ENCODE measurements at places on chromosomes 1 and 21.
A peak's percentile ranks its signal among the peaks of the same experiment; 100 is the strongest.

DNA sequence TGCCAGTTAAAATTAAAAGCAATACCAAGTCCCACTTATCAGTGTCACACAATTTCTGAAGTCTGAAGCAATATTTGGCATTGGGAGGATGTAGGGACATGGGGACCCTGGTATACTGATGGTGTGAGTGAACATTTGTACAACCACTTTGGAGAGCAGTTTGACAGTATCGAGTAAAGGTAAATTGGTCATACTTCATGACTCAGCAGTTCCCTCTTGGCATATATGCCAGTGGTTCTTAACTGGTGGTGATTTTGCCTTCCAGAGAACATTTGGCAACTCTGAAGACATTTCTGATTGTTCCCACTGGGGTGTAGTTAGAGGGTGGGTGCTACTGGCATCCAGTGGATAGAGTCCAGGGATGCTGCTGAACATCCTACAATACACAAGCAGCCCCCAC lies 19.7 kb downstream of the FMOD start:
- no peak for DNase-seq

GRCh38 chr1:202075389-202075788 lies 47.3 kb upstream of the GPR37L1 start:
- no peak for DNase-seq

- DNase-seq: no peak
Measured at GRCh38 chr1:164716992-164717703, 158.2 kb downstream of the PBX1 start.

- DNase-seq: no peak
Measured at GRCh38 chr21:32868631-32869454, 97.3 kb upstream of the PAXBP1 start.

DNA sequence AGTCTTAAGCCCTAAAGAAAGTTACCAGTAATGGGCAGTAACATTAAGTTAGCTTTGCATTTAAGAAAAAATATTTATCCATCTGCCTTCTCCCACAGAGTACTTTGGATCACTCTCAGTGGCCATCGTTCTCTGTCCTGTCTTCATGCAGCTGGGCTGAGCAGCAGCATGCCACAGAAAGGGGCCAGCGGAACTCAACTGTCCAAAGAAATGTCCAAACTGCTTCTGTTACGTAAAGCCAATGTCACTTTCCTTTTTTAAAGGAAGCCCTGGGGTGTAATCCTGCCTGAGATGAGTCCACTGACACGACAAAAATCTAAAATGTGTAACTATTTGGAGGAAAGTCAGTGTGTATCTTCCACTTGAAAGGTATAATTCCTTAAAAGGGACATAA lies 291.6 kb downstream of the SMYD3 start:
- no peak for DNase-seq

DNA sequence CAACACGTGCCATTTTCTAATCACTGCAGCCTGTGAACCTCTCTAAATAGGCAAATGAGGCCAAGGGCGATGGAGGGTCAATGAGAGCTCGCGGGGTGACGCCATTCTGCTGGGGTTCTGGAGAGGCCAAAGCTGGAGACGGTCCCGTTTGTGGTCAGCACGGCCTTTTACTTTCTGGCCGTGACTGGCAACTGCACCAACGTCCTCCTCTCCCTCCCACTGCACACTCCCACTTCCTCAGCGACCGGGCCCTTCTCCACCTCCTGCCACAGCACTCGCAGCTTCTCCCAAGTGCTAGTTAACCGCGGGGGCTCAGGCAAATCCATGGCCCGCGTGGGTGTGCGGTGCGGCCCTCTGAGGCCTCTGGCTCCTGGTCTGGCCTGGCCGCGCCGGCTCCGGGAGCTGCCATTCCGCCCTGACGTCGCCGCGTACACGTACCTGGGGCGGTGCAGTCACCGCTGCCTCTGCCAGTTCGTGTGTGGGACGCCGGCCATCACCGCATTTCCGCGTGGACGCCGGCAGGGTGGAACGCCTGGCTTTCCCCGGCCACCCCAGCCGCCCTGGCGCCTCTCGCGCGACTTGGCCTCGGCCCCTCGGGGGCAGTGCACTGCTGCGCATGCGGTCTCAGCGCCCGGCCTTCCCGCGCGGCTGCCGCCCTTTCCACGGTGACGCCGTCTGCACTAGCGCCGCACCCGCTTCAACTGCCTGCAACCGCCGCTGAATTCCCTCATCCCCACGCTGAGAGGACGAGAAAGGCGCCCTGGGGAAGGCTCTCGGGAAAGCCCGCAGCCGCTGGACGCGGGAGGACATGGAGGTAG lies 18.2 kb downstream of the OR2C3 start:
- no peak for DNase-seq

GRCh38 chr1:168966217-168966616 lies 140.3 kb upstream of the ATP1B1 start:
- no peak for DNase-seq

- no peak for DNase-seq
Measured at GRCh38 chr1:1433804-1434130, 1.7 kb upstream of the VWA1 start.

- no peak for DNase-seq
Measured at GRCh38 chr1:6465461-6466005, 440 bp downstream of the TNFRSF25 start.

DNA sequence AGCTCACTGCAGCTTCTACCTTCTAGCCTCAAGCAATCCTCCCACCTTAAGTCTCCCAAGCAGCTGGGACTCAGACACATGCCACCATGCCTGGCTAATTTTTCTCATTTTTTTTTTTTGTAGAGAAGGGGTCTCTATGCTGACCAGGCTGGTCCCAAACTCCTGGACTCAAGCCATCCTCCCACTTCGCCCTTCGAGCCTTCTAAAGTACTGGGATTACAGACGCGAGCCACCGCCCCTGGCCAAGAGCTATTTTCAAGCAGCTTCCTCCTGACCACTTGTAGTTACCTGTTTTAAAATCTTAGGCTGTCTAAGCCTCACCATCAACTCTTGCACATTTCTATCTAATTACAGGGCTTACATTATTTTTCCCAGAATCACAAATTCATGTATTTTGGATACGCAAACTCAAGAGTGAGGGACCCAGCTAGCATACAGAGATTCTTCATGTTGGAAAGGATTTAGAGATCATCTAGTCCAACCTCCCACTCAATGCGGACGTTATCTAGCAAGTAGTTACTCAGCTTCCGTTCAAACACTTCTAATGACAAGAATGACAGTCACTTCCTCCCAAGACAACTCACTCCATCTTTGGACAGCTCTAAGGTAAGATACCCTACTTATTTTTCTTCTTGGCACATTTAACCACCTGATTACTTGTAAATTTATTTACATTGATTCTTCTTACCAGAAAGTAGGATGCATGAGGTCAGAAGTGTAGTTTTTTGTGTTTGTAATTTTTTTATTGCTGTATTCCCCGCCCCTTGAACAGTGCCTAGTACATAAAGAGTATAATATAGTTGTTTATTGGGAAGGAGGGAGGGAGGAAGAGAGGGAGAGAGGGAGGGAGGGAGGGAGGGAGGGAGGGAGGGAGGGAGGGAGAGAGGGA lies 65.4 kb downstream of the LUZP1 start:
- DNase-seq: no peak

GRCh38 chr1:12370333-12370975 lies 140.6 kb downstream of the VPS13D start:
- no peak for DNase-seq

- DNase-seq: no peak
Measured at GRCh38 chr1:167808690-167809089, 86.9 kb downstream of the MPZL1 start.

DNA sequence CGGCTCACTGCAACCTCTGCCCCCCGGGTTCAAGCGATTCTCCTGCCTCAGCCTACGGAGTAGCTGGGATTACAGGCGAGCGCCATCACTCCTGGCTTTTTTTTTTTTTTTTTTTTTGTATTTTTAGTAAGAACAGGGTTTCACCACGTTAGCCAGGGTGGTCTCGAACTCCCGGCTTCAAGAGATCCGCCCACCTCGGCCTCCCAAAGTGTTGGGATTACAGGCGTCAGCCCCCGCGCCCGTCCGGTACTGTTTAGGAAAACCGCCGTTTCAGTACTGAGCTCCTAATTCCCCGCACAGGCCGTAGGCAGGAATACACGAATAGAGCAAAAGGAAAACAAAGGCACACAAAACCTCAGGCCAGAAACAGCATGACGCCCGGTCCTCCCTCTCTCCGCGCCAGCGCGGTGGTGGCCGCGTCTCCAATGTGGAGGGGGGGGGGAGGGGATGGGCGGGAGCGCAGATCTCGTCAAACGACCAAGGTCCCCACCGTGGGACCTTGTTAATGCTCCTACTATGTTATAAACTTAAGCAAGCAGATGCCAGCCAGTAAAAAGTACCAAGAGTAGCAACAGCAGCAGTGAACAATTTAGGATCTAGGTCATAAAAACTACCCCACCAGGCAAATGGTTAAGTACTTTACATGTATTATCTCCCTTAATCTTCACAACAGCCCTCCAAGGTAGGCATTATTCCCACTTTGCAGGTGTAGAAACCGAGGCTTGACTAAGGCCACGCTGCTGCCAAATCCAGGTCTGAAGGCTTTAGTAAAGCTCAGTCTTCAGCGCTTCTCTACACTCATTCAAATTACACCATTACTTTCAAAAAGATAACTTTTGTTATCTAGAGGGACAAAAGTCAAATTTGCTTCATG lies 648 bp upstream of the ADAR start:
- DNase-seq: peak; percentile 9

- no peak for DNase-seq
Measured at GRCh38 chr1:107541412-107541811, 400.6 kb downstream of the NTNG1 start.

- DNase-seq: no peak
Measured at GRCh38 chr1:206708882-206709281, 24.2 kb downstream of the MAPKAPK2 start.

GRCh38 chr21:41142051-41142795 lies 25.7 kb upstream of the BACE2 start:
- no peak for DNase-seq

GRCh38 chr1:201899683-201900429 lies 11.2 kb downstream of the SHISA4 start:
- DNase-seq: no peak

DNA sequence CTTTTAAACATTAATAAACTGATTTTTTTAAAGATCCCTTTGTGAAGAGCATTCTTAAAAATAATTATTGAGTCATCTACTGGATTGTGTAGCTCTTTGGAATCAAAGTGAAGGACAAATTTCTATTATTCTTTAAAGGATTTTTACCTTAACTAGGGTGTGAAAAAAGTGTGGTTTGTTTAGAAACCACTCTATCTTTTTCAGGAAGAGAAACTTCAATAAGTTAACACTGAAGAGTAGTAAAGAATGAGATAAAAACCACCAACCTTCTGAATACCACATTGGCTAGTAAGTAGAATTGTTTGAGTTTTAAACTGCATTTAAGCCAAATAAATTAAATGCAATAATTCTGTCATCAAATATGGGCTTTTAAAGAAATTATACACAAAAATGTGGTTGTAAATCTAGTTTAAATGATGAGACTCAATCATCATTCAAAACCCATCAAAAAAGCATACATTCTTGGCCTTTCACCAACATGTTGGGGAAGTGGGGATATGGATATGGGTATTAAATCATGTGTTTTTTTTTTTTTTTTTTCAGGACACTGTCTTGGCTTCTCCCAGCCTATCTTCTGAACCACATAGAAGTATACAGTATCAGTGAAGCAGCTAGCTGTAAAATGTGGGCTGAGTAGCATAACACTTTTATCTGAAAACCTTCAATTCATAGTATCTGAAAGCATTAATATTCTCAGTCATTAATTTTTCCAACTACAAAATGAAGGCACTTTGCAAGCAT lies 4.8 kb downstream of the S1PR1 start:
- DNase-seq: no peak

- no peak for DNase-seq
Measured at GRCh38 chr1:207067185-207067584, 14.1 kb downstream of the PFKFB2 start.

GRCh38 chr1:44672254-44672955 lies 1.9 kb downstream of the TMEM53 start:
- no peak for DNase-seq

- DNase-seq: no peak
Measured at GRCh38 chr1:209046935-209047334, 536.6 kb upstream of the CAMK1G start.

- DNase-seq: no peak
Measured at GRCh38 chr1:27301582-27302199, 20.3 kb upstream of the TMEM222 start.

- no peak for DNase-seq
Measured at GRCh38 chr1:210617293-210617692, 288.6 kb downstream of the HHAT start.

GRCh38 chr1:167795810-167796740 lies 74.3 kb downstream of the MPZL1 start:
- no peak for DNase-seq

DNA sequence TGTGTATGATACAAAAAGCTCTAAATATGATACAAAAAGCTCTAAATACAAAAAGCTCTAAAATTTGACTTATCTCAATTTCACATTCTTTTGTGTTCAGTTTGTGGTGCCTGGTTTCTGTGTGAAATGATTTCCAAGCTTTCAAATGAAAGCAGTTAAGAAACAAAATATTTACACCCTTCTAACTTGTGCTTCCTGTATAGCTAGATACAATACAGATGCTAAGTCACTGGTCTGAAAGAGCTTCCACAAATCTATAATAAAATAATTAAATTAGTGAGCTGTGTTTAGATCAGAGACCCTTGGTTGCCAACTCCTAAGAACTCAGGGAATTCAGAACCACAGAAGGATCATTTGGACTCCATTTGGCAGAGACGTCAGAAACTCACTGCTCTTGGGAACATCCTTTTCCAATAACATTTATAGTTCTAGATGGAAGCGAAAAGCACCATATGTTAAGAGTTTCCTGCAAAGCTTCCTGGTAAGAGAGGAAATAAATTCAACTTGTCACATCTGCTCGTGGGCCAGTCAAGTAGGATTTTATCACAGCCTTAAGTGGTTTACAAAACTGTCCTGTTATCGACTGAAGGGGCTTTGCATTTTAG lies 1079.1 kb downstream of the ADGRL2 start:
- DNase-seq: no peak
